ENCODE measurements at places on chromosomes 2 and 18. TPM values are rescaled to one million over a fixed set of nuclear protein-coding genes. Genes with fewer than 3 reads are reported as not detected.

- H3K27ac ChIP-seq = peak overlapping the region; percentile 5
- H3K4me3 ChIP-seq = no peak overlapping the region
- H3K4me1 ChIP-seq = peaks cover 5% of the 10 kb centered on the region
- no peaks in the 10 kb centered on the region for H3K36me3 ChIP-seq
Observed at GRCh38 chr2:33377048-33377447, 99.4 kb upstream of the RASGRP3 start.

DNA sequence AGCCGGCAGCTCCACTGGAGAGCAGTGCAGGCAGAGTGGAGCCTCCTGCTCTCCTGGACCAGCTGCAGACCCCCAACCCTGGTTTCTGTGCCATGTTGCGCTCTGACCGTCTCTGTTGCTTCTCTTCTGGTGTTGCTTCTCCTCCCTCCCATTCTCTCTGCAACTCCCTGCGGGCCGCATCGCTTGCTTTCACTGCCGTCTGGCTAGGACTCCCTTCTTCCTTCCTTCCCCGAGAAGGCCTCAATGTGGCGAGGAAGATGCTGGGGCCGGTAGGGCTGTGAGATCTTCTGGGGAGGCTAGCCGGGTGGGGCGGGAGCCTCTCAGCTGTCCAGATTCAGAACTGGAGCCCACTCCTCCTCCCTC lies 6.2 kb downstream of the DNAJB2 start:
- no peak overlapping the region for H3K4me3 ChIP-seq
- no peak overlapping the region for H3K27ac ChIP-seq
- H3K36me3 ChIP-seq = no peaks in the 10 kb centered on the region
- no peaks in the 10 kb centered on the region for H3K27me3 ChIP-seq
- H3K4me1 ChIP-seq = no peaks in the 10 kb centered on the region

RNF144A gene
- 27.6 TPM for total RNA-seq

PKDCC gene
- 258 TPM for total RNA-seq

GRCh38 chr2:43701111-43701510 lies 24.9 kb upstream of the C1GALT1C1L start:
- DNase-seq = no peak
- H3K4me3 ChIP-seq = no peak overlapping the region
- no peaks in the 10 kb centered on the region for H3K27me3 ChIP-seq
- no peaks in the 10 kb centered on the region for H3K36me3 ChIP-seq
- H3K4me1 ChIP-seq = no peaks in the 10 kb centered on the region

DNA sequence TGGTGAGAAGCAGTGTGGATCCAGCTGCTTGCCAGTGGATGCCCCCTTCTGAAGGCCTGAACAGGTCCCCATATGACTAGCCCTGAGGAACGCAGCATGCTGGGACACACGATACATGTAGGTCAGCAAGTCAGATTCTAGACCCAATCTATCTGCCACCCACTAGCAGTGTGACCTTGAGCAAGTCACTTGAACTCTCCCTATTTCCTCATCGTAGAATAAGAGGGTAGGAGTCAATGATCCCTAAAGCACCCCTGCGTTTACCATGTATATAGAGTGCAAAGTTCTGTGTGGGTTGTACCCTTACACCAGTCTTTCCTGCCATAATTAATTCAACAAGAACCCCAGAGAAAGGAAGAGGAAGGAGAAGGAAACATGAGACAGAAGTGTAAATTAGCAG lies 123.7 kb downstream of the GALNT14 start:
- H3K4me3 ChIP-seq = no peak overlapping the region
- no peak overlapping the region for H3K27ac ChIP-seq
- no peaks in the 10 kb centered on the region for H3K4me1 ChIP-seq
- H3K36me3 ChIP-seq = no peaks in the 10 kb centered on the region
- DNase-seq = no peak

SLC8A1 gene
- 35.9 TPM for total RNA-seq

GRCh38 chr18:23805898-23806297 lies 116.6 kb downstream of the LAMA3 start:
- H3K27ac ChIP-seq = no peak overlapping the region
- no peaks in the 10 kb centered on the region for H3K4me1 ChIP-seq
- H3K36me3 ChIP-seq = no peaks in the 10 kb centered on the region
- no peak overlapping the region for H3K4me3 ChIP-seq
- DNase-seq = no peak

- H3K4me3 ChIP-seq = no peak overlapping the region
- peaks cover 7% of the 10 kb centered on the region for H3K4me1 ChIP-seq
- no peaks in the 10 kb centered on the region for H3K36me3 ChIP-seq
- H3K27me3 ChIP-seq = peaks cover 1% of the 10 kb centered on the region
- no peak for DNase-seq
Observed at GRCh38 chr2:217183471-217183870, 323.6 kb upstream of the TNP1 start.

- no peaks in the 10 kb centered on the region for H3K36me3 ChIP-seq
- no peaks in the 10 kb centered on the region for H3K4me1 ChIP-seq
- H3K27me3 ChIP-seq = no peaks in the 10 kb centered on the region
- no peak overlapping the region for H3K4me3 ChIP-seq
Observed at GRCh38 chr2:211457325-211457724, 900.9 kb downstream of the CPS1 start.

All from aorta (tissue), 5 donors.